LoVo (cell line): ENCODE measurements at places on chromosomes 3 and 15.

GRCh38 chr15:33553157-33553556, 242.4 kb downstream of the RYR3 start:
- DNase-seq, result no peak

- no peak for DNase-seq
These were observed 8.3 kb upstream of the SPICE1 start for GRCh38 chr3:113523241-113523640.

- no peak for DNase-seq
These were observed 751 bp upstream of the DCLK3 start for GRCh38 chr3:36765104-36765503.

- no peak for DNase-seq
These were observed 67.6 kb downstream of the PYDC2 start for GRCh38 chr3:191528589-191528988.

DNA sequence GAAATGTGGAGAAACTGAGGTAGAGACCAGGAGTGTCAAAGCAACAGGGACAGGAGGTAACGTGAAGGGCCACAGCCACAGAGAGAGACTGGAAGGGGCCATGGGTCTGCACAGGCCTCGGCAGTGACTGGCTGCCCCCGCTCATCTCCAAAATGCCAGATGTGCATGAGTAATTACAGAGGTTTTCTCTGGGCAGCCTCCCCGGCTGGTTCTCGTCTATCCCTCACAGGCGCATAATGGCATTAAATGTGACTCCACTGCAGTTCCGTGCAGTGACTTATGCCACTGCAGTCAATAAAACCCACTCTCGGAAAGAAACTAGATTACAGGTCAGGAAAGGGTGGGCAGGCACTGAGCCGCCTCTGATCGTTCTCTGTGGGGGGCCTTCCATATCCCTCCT, 74.7 kb downstream of the WDR76 start:
- DNase-seq, result no peak

- no peak for DNase-seq
These were observed 47.7 kb downstream of the TNIK start for GRCh38 chr3:171412473-171412872.

- DNase-seq, result peak; percentile 21
These were observed 60.0 kb upstream of the TRPC1 start for GRCh38 chr3:142663865-142664264.

DNA sequence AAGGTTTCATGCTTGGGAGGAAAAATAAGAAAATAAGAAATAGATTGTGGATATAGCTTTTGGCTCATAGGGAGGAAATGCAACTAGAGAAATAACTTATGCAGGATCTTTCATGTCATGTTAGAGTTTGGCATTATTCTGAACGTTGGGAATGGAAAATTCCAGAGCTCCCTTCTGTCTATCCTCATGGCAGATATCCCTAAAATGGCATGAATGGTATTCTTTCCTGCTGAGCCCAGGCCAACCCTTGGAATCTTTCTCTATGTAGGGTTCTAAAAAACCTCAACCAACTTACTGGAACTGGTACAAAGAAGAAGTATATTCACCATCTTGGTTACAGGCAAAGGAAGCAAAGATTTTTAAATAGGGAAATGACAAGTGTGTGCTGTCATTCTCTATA, 212.5 kb downstream of the CHST2 start:
- DNase-seq, result no peak

- DNase-seq, result no peak
These were observed 393.5 kb upstream of the TBL1XR1 start for GRCh38 chr3:177590826-177591225.

- DNase-seq, result no peak
These were observed 170.0 kb downstream of the MINAR1 start for GRCh38 chr15:79602180-79602579.

GRCh38 chr3:188320757-188321156, 166.8 kb downstream of the LPP start:
- DNase-seq, result no peak

DNA sequence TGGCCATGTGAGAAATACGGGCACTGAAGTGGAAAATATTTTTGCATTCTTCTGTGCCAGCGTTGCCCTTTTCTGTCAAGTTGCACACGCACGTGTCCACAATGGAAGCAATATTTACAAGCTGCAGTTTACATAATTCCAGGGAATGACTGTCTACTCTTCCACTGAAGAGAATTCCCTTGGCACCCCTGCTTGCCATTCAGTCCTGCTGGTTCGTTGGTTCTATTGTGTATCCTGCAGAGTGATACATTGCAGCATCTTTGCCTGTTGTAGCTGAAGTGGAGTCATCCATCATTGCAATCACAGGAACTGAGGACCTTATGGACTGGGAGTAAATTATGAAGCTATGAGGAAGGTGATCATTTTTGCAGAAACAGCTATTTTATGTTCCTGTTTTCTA, 759.4 kb downstream of the ROBO2 start:
- no peak for DNase-seq

DNA sequence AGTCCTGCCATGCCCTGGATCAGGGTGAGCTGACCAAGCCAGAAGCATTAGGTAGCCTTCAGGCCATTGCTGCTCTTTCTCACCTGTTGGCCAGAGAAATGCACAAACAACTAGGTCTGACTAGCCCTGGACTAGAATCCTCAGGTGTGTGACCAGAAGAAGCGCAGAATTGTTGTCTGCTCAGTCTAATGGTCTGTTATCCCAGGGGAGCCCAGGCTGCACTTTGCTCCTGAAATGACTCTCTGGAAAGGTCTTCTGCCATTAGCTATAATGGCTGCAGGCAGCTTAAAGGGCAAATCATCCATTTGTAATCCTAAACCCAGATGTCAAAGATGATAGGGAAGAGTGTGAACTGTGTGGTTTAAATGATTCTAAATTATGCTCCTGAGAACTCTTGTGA, 246.1 kb downstream of the NFKBIZ start:
- no peak for DNase-seq
